ENCODE measurements at places on chromosomes 4 and X.

DNA sequence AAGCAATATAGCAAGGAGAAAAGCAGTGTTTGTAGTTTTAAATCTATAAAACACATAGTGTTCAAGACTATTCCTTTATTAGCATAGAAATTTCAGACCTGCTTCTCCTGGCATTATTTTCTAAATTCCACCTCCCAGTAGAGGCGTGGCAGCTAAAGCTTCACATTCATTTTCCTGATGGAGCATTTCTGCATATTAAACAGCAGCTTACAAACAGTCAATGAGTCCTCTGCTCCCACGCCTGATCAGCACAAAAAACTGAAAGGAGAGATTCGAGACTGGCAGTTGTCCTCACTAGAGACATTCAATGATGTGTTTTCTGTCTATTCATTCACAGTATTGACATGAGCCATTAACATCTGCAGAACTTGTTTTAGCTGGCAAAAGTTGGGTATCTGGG lies 61.4 kb downstream of the SHISA3 start:
- no peak for DNase-seq

DNA sequence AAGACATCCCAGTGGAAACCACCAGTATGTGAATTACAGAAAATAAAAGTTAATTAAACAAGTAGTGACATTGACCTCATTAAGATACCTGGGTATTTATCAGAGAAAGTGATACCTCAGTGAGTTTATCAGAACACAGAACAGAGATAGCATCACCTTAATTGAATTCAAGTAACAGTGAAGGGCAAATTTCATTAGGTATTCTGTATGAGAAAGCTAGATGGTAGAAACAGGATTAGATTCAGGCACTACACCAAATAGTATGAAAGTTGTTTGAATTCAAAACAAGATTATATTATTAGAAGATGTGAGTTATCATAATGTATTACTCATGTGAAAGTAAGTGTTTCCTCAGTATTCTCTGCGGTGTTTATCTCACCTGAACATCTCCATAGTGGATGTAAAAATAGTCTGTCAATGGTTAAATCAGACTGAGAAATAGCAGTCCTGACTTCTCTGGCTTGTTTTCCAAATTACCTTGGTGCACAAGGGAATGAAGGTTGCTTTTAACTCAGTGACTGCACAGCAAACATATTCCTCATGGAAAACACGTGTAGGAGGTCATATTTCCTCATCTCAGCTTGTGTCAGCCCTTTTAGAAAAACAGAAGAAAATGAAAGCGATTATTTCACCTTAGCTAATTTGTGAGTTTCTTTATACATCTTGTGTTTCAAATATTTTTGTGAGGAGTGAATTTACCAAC lies 79.9 kb upstream of the PCDH18 start:
- no peak for DNase-seq

DNA sequence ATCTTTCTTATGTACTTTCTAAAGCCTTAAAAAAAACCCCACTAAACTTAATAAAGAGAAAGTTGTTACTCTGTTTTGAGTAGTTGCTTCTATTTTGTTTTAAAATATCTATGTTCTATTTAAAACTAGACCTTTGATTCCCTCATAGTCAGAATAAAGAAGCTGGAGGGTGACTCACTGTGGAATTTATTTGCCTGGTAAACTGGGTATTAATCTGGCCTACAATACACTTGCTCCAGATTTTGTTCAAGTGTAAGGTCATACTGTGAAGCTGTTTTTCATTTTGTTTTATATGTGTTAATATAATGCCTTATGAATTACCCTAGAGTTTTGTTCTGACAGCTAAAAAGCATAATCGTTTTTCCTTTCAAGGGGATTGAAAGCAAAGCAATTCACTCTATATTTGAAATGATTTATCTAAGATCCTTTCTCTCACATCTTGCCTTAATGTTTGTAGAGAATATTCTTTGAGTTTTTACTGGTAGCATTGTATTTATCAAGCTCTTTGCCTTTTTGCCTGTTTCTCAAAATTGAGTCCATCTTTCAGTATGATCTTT lies 277.4 kb upstream of the PITX2 start:
- DNase-seq: no peak

DNA sequence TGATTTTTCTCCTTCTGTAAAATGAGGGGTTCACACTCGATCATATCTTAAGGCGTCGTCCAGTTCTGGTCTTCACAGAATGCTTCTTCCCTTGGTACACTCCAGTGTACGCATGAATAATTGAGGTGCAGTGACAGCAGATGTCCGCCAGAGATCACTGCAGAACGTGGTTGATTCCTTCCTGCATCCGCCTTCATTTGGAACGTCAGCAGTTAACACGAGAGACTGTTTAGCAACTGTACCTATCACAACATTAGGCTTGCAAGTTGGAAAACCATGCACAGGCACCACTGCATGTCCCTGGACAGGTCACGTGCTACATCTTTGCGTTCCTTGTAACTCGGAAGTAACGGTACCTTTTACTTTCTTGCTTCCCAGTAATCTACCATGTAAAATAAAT lies 66.0 kb upstream of the GEMIN8 start:
- no peak for DNase-seq

DNA sequence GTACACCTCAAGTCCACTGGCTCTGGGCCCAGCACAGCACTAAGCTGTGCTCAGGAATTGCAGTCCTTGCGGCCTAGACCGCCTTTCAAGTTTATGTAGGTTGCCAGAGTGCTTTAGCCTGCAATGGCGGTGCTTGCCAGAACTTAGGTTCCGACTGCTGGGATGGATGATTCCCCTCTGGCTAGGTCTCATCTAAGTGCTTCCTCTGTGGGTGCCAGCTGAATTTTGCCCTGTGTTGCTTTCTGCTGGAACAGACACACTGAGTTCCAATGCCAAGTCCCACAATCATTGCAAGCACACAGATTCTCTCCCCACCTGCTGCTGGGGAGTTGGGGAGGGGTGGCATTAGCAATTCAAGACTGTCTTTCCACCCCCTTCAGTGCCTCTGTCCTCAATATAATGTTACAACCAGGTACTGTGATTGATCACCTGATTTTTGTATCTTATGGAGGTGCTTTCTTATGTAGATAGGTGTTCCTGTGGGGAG lies 129.5 kb downstream of the GRID2 start:
- no peak for DNase-seq

DNA sequence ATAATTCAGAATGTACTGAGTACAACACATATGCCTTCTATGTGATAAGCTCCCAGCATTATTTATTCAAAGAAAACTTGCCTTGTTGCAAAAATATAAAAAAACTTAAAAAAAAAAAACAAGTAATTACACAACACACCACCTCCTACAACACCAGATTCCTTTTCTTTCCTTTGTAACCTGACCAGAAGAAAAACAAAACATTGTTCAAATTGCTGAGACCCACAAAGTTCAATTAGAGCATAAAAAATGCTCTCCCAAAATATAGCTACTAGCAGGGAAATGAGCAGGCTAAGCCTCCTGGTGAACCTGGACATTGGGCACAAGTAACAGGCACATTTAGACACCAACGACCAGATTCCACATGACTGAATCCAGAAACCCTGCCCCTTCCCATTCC lies 38.3 kb downstream of the MECP2 start:
- no peak for DNase-seq

- DNase-seq: no peak
Observed at GRCh38 chr4:134422776-134423175, 221.2 kb upstream of the PABPC4L start.

DNA sequence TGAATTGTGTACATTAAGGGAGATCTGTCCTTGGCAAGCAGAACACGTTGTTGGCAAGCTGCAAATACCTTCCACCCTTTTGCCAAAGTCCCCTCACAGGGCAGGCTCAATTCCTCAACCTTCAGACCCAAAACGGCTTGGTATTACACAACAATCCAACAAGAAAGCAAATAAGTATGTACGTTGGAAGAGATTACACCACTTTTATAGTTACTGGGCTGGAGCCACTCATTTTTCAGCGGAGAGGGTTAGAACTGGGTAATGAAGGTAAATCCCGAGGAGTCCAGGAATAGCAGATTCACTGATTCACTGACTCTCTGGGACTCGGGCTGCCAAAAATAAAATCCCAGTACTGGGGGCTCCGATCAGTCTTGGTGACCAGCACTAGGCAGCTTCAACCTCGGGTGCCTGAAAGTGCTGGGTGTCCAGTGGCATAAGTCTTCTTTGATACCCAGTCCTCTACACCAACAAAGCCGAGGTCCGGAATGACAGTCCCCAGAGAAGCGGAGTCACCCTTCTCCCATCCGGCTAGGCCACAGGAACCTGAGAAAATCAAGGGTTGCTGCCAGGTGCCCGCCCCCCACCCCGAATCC lies 587 bp downstream of the TIMM8A start:
- DNase-seq: no peak

- peak; percentile 83 for DNase-seq
Observed at GRCh38 chr4:156815717-156816359, 155.8 kb downstream of the PDGFC start.

GRCh38 chr4:182698212-182698611 lies 219.0 kb downstream of the DCTD start:
- no peak for DNase-seq

- no peak for DNase-seq
Observed at GRCh38 chr4:25424539-25425228, 47.6 kb downstream of the ANAPC4 start.

- DNase-seq: no peak
Observed at GRCh38 chr4:46124773-46125413, 1.0 kb upstream of the GABRG1 start.

- no peak for DNase-seq
Observed at GRCh38 chr4:25862411-25863346, at the start of gene SEL1L3. Gene SEL1L3 (minus strand): TSS chr4:25862988. CDS start chr4:25862836, 152 bp downstream.

DNA sequence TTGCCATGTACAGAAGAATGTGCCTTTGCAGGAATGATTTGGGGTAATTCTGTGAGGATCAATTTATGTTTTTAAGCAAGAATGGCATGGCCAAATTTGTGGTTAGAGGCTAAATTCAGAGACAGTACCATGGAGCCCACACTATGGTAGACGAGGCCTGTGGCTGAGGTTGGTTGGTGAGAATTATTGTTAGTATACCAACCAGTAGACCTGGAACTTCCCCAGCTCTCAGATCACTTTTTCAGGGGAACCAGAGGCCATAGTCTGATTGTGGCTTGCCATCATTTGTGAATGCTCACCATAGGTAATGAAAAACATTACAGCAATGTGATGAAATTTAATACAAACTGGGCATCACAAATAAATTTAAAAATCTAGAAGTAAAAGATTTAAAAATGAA lies 56.3 kb downstream of the SHISA3 start:
- no peak for DNase-seq

- no peak for DNase-seq
Observed at GRCh38 chr4:169143335-169143734, 127.4 kb downstream of the SH3RF1 start.

GRCh38 chr4:153153339-153153871 lies 50.8 kb upstream of the TRIM2 start:
- peak; percentile 43 for DNase-seq

GRCh38 chr4:142404191-142404611 lies 441.9 kb downstream of the INPP4B start:
- no peak for DNase-seq

DNA sequence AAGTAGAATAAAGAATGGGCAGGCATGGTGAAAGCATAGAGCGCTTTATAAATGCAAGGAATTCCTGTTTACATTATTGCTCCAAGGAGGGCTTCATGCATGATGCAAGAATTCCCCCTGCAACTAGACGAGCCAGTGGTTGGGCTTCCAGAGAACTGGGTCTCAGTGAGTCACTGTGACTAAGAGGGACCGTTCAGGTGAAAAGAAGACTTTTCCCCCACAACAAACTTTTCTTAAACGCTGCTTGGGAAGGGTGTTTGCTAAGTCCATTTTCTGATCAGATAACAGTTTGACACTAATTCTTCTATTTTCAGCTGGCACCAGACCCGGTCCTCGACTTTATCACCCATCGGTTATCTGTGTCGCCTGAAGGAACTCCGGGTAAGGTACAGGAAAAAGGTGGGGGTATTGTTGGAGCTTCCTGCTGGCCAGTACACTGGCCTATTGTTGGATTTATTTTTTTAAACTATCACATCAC lies 40.1 kb downstream of the LDB2 start:
- DNase-seq: no peak

DNA sequence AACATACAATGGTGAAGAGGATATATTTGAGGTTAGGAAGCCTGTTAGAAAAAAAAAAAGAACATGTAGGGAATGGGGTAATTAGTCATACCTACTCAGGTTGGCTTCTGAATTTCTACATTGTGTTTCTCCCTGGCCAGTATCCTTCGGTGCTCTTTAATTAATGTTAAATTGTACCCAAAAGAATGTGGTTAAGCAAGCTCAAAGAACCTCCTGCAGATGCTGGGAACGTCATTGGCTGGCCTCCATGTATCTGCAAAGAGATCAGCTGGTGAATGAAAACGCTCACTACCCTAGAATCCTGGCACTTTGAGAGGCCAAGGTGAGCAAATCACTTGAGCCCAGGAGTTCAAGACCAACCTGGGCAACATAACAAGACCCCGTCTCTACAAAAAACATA lies 942.3 kb upstream of the PRKX start:
- no peak for DNase-seq

- no peak for DNase-seq
Observed at GRCh38 chrX:43750248-43750676, 94.2 kb downstream of the MAOA start.

DNA sequence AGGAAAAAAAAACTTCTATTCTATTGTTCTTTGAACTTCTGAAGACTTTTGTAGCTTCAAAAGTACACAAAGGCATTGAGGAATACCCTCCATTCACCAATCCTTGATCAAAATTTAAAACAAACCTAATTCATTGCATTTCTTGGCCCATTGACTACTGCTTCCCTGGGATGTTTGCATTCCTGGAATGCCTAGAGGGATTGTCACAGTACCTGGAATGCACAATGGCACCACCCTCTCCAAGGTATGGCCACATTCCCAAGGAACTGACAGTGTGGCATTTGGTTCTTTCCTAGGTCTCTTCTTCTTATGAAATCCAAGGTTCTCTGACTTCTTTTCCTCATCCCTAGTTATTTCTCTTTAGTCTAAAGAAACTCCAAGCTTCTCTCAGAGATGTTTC lies 600.7 kb downstream of the CCSER1 start:
- no peak for DNase-seq

DNA sequence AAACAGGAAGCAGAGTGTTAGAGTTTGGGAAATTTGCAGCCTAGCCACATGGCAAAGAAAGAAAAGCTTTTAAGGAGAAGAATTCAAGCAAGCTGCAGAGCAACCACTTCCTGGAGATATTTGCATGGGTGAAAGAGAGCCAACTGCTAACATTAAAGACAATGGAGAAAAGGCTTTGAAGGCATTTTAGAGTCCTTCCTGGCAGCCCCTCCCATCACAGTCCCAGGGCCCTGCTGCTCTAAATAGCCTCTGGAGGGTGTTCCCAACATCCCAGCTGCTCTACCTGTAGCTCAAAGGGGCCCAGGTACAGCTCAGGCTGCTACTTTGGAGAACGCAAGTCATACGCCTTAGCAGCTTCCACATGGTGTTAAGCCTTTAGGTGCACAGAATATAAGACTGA lies 235.9 kb upstream of the FMR1 start:
- no peak for DNase-seq

- no peak for DNase-seq
Observed at GRCh38 chr4:150251752-150252190, 173.5 kb downstream of the DCLK2 start.

GRCh38 chr4:105192474-105192873 lies 45.8 kb downstream of the TET2 start:
- peak; percentile 22 for DNase-seq

- no peak for DNase-seq
Observed at GRCh38 chr4:86034616-86035015, 325.2 kb downstream of the MAPK10 start.

- no peak for DNase-seq
Observed at GRCh38 chr4:47703956-47704355, 133.9 kb downstream of the CORIN start.

GRCh38 chrX:74814681-74815080 lies 110.6 kb downstream of the NEXMIF start:
- no peak for DNase-seq
